ENCODE measurements at places on chromosomes 4 and X.

DNA sequence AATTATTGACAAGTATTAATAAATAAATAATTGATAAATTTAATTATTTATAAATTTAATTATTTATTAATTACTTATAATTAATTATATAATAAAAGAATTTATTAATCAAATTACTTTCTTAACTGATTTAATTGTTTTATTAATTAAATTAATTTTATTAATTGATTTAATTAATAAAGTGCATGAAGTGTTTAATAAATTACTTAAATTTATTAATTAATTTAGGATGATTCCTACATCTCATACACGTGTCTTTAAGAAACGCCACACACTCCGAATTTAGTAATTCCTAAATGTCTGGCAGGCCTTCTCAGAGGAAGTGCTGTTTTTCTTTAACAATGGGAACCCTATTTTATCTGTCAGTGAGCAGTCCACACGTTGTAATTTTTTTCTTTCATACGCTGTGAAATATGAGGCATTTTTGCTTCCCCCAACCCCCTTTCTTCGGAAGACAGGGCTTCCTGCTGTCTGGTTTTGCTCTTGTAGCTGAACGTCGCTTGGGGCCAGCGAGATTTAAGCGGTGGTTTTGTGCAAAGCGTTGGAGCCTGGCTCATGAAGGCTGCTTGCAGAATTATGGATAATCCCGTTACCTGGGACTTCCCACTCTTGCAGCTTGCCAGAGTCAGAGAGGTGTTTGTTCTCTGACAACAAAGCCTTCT is 46.8 kb downstream of the CRLF2 start:
- DNase-seq, result no peak

- no peak for DNase-seq
Measured at GRCh38 chr4:75512386-75513211, 1.6 kb downstream of the RCHY1 start.

GRCh38 chr4:101853691-101854090 is 63.2 kb downstream of the BANK1 start:
- no peak for DNase-seq

DNA sequence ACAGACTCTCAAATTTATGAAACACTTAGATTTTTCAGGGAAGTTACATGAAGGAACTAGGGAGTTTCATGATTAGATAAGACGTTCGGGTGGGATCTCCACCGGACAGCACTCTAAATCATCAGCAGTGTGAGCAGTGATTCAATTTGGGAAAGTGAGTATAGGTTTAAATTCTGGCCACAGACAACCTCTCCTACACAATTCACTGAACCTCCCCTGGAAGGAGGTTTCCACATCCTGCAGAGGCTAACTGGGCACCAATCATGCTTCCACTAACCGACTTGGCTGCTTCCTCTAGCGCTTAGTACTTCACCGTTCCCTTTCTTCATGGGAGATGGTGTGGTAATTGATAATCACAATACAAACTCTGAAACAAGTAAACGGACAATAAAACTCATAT is 5.6 kb downstream of the CXCL9 start:
- DNase-seq, result no peak

DNA sequence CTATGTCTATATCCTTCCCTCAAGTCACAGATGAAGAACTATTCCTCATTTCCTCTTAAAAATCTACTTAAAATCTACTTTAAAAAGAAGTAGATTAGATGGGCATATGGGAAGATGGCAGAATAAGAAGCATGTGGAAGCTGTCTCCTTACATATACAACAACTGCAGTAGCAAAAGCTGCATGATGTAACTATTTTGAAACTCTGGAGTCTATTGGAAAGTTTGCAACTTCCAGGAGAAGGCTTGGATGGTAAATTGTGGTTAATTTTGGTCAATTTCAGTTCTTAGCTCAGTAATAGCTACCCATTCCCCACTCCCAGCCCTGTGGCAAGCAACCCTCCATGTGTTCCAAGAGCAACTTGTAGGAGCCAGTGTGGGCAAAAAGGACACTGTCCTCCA is 36.9 kb downstream of the MORC4 start:
- DNase-seq, result no peak

DNA sequence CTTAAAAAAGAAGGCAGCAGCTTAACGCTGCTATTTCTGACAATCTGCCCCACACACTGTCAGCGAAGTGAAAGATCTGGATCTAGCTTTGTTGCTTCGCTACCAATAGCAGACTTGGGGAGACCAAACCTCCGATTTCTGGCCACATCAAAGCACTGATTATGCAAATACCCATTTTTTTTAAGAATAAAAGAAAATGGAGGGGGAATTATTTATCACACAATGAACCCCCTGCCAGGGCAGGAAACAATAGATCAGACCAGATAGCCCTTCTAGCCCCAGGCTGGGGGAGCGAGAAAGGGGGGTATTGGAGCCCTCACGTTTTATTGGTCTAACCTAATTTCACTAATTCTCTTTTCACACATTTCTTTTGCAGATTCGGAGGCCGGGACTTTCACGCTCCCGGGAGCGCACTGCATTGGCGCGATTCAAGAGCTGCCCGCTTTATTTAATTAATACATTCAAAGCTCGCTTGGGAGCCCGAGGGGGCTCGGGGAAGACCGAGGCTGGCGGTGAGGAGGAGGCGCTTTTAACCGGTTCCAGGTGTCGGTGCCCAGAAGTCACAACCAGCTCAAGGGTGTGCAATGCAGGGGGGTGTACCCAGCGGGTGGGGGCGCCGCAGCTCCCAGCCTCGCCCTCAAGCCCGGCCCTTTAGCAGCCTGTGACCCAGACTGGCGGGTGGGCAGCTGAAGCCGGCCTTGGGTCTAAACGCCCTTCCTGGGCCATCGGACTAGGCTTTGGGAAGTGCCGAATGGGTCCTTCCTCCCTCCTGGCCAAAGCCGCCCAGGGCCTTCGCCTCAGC is 5.5 kb downstream of the NEUROG2 start:
- no peak for DNase-seq

DNA sequence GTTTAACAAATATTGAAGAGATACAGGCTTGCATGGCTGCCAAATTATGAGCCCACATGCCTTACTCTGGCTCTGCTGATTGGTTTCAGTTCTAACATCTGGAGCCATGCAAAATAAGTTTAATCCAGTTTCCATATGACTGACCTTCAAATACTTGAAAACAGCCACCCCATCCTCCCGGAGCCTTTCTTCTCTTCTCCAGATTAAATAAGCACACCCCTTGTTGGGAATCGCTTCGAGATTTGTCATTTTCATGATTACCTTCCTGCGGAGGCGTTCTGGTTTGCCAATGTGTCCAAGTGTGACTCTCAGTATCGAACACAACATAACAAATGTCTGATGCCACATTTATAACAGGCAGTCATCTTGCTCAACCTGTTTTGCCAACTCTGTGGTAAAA is 101.6 kb upstream of the JADE1 start:
- DNase-seq, result no peak

DNA sequence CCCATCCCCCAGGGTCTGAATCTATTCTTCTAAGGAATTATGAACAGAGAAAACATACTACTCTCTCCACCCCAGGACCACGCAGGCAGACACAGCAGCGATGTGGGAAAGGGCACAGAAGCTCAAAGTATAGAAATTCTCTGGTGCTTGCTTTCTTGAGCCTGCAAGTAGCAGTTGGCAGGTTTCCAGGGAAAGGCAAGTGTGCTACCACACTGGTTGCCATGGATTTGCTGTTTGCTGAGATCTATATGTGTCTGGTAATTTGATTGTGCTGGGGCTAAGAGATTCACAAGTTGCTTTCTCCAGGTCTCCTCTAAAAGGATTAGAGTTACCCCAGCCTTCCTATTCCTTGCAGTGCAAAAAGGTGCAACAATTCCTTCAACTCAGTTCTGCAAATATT is 83.1 kb downstream of the GUCY2F start:
- DNase-seq, result no peak

- no peak for DNase-seq
Measured at GRCh38 chr4:67713529-67714247, 12.7 kb upstream of the UBA6 start.

DNA sequence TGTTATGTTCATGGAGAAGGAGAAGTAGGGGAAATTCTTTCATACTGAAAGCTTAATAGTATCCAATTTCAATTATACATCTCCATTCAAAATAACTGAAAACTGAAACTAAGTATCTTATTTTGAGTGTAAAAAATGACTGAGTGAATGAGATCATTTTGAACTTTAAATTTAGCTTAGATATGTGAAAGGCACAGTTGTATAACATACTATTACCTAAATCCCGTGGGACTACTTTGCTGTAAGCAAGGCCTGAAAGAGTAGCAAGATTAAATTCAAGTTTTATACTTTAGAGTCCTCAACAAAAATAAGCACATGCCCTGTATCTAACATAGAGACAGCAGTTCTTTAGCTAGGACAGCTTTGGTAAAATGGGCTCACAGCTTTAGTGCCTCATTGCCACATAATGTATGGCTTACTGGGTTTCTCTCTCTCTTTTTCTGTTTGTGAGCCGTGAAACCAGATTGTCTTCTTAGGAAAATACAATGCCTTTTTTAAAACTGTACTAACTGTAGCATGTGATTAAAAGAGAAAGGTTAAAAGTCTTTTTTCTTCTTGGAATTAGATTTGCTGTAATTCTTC is 43.2 kb downstream of the GSTCD start:
- DNase-seq, result no peak

GRCh38 chr4:57097711-57098110 is 12.5 kb downstream of the IGFBP7 start:
- no peak for DNase-seq

DNA sequence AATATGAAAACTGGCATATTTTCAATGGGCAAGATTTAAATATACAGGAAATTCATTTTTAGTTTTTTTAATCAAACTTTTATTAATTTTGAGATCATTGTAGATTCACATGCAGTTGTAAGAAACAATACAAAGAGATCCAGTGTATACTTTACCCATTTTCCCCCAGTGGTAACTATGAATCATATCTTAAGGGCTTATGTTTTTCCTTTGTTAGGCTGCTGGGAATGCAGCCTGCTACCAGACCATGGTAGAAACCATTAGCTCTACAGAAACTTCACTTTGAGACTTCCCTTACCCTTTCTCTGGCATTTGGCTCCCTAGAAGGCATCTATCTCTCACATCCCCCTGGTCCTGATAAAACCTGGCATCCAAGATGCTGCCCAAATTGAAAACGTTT is 147.6 kb upstream of the EOLA2 start:
- no peak for DNase-seq

GRCh38 chrX:65925592-65925991 is 114.3 kb downstream of the VSIG4 start:
- DNase-seq, result no peak

DNA sequence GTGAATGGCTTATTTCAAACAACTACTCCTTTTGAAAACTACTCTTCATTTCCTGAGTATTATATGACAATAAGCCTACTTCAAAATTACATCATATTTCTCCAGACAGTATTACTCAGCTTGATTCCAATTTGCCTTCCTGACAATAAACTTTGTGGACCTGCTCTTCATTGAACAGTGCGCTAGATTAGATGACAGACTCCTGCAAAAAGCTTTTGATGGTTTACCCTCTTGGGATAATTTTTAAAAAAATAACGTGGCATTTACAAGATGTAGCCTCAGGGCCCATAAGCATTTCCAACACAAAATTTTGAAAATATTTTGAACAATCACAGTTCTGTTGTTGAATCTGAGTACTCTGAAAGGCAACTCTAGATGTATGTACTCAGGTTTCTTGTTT is 25.9 kb downstream of the MGAT4D start:
- no peak for DNase-seq

GRCh38 chrX:47168495-47169073 is 23.6 kb downstream of the RBM10 start:
- no peak for DNase-seq

DNA sequence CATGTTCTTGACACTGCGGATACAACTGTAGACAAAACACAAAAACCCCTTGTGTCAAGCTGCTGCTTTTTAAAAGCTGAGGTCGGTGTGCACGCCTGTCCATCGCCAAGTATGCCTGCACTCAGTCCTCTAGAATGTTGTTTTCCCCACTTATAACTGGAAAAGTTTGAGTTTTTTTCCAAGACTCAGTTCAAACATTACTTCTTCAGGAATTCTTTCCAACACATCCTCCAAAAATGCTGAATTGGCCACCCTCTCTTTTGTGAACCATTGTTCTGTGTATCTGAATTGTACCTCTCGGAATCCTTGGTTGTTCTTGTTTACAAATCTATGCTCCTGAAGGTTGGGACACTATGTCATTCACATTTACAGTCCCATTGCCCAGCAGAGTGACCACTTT is 94.6 kb downstream of the REELD1 start:
- DNase-seq, result no peak

GRCh38 chrX:46978341-46979291 is 66.4 kb downstream of the JADE3 start:
- peak; percentile 72 for DNase-seq

DNA sequence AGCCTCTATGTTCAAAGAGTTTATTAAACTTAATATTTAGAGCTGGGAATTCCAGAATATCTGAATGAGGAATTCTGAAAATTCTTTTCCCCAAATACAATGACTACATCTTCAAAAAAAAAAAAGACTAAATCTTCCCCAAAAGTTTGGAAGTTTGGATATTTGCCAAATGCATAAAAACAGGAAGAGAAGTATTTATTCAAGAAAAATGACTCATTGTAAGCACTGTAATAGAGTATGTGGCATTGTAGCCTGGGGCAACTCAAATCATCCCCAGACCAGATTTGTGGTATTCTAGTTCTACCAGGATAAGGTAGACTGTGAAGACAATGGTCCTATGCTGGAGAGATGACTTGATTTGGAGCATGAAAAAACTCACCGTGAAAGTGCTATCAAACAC is 78.5 kb upstream of the PDHA2 start:
- DNase-seq, result no peak

- DNase-seq, result no peak
Measured at GRCh38 chr4:121094297-121094966, 22.1 kb upstream of the NDNF start.

DNA sequence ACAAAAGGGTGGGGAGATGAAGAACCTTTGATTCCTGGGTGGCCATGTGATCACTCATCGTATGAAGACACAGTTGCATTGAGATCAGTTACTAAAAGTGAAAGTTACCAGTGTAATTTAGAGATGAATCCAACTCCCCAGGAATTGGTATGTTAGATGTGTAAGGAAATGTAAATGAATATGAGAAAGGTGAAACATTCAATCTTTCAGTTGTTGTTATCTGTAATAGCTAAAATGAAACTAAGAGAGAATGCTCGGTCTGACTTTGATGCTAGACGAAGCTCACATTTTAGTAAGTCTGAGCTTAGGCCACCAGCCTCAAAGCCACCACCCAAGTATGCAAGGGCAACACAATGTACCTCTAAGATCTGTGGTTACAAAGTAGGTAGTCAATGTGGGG is 194.3 kb upstream of the POF1B start:
- no peak for DNase-seq

- no peak for DNase-seq
Measured at GRCh38 chr4:9904976-9905587, 116.2 kb downstream of the SLC2A9 start.

Measured in activated naive CD4-positive, alpha-beta T cell treated with Interleukin-2 at 50 U/mL for 16 hours (primary cell).